NCI-H524 (cell line): ENCODE measurements at places on chromosomes 2 and 18.

- peak; percentile 15 for DNase-seq
These were observed at the start of gene TRABD2A for GRCh38 chr2:84880645-84881521. TSS of gene TRABD2A (minus strand) at chr2:84881084. CDS start at chr2:84881039, 45 bp downstream.

DNA sequence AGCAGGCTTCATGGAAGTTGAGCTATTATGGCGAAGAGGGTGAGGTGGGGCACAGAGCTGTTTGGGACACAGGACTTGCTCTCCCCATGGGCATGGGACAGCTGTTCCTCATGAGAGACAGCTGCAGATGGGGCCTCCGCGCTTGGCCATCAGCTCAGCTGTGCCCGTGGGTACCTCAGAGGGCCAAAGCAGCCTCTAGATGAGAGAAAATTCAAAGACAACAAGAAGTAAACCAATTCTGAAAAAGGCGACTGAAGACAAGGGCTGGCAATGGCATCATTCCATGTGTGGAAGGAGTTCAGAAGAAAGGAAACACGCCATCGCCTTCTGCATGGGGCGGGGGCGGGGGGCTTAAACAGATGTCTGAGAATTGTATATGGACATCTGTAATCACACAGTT is 136.2 kb downstream of the BCL2 start:
- no peak for DNase-seq

DNA sequence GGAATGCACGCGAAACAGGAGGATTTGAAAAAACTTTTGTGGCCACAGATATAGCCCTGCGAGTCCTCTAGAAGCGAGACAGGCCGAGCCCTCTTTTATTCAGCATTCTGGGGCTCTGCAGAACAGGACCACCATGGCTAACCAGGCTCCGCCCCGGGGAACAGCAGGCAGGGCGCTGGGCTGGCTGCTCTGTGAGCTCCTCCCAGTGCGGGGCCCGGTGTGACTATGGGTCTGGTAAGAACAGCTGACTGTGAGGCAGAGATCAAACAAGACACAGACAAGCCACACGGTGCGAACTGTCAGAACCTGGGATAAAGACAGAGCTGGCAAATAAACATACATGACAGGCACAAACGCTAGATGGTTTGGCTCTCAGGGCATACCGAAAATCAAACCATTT is 15.5 kb downstream of the PXDN start:
- DNase-seq, result no peak

DNA sequence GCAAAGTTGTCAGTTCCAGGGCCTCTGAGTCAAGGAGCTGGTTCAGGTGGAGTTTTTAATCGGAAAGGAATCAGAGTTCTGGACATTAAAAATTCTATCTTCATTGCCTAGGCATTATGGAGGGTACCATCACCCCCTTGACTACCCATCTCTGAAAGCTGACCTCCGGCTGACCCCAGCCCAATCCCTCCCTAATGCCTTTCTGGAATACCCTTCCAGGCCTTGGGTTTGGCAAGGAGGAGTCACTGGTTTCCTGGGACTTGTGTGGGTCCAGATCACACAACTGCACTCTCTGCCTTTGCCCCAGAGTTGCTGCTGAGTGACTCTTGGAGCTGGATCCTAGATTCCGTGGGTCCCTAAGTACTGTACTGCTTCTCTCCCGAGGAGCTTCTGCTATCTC is 1.0 kb upstream of the OSR1 start:
- no peak for DNase-seq

DNA sequence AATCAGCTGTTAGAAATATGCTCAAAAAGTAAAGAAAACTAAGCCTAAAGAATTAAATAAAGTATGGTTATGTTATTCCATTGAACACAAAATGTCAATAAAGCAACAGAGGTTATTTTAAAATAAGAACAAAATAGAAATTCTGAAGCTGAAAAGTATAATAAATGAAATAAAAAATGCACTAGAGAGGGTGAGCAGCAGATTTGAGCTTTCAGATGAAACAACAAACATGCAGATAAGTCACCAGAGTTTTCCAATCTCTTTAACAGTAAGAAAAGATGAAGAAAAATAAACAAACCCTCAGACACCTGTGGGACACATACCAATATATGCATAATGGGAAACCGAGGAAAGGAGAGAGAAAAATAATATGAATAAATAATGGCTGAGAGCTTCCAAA is 70.3 kb upstream of the SLC9A2 start:
- no peak for DNase-seq
